Stimulated activated CD4-positive, alpha-beta T cell treated with anti-CD3 and anti-CD28 coated beads, Interleukin-4, amount 100 ng/mL, for 24 hours (primary cell): ENCODE measurements at places on chromosomes 11 and 22.

- DNase-seq, result no peak
Observed at GRCh38 chr11:76664578-76665061, 5.9 kb downstream of the LRRC32 start.

- DNase-seq, result no peak
Observed at GRCh38 chr22:33272871-33273270, 214.7 kb upstream of the SYN3 start.

DNA sequence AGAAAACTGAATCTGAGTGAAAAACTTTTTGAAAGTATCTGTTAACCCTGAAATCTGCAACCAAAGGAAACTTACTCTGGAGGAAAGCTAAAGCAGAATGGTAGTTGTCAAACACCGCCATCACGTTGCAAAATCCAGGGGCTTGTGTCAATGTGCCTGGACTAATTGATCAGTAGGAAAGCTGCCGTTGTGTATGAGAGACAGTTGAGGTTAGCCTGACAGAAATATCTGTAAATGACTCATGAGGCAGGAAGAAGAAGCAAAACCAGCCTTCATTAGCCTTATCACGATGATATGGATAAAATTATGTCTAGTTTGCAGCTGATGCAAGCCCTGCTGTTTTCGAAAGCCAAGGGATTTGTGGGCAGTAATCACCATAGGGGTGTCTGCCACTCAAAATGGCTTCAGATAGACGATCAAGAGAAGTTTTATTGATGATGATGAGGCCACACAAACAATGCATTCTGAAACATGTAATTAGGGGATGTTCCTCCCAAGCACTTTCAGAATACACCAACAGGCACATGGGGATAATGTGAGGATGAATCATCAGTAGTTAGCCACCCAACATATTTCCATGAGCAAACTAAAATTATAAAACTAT lies 8.9 kb downstream of the SCGB1A1 start:
- DNase-seq, result peak; percentile 39

DNA sequence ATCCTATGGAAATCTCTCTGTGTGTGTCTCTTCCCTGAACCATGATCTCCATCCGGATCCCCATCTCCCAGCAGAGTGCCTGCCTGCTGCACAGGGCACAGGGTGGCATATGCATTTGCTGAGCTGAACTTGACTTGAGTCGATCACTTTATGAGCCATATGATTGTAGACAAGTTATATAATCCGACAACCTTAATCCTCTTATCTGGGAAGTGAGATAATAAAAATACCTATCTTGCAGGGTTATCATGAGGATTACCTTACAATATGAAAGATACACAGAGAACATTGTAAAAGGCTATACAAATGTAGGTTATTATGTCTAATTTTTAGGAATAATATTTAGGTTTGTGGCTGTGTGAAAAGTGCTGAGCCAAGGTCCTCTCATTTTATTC lies 124.5 kb downstream of the ST3GAL4 start:
- no peak for DNase-seq

DNA sequence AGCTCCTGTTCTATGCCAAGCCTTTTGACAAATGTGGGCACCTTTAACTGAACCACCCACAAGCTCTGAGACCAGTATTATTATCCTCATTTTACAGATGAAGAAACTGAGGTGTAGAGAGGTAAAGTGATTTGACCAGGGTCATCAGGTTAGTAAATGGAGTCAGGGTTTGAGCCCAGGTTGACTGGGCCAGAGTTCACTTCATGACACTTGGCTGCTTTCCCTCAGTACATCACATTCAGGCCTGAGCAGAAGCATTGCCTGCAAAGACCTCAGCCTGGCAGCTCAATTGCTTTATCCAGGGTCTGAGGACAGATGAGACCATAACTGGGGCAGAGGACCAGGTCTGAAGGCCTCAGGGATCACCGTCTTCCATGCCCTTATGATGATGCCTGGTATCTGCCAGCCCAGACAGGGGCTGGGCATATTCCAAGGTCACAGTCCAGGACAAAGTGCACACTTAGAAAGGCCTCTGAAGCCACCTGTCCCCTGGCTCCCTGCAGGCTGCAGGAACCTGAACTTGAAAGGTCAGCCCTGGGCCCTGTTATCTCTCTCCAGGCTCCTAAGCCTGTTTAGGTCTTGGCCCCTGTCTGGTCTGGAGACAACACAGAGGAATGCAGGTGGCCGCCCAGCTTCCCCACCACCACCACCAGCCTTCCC lies 32.0 kb downstream of the POU2AF3 start:
- no peak for DNase-seq

DNA sequence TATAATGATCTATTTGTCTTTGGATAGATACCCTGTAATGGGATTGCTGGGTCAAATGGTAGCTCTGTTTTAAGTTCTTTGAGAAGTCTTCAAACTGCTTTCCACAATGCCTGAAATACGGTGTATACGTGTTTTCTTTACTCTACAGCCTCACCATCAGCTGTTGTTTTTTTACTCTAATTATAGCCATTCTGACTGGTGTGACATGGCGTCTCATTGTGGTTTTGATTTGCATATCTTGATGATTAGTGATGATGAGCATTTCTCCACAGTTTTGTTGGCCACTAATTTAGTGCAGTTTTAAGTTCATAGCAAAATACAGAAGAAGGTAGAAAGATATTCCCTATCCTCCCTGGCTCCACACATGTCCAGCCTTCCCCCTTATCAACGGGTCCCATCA lies 26.3 kb upstream of the VPREB1 start:
- no peak for DNase-seq

DNA sequence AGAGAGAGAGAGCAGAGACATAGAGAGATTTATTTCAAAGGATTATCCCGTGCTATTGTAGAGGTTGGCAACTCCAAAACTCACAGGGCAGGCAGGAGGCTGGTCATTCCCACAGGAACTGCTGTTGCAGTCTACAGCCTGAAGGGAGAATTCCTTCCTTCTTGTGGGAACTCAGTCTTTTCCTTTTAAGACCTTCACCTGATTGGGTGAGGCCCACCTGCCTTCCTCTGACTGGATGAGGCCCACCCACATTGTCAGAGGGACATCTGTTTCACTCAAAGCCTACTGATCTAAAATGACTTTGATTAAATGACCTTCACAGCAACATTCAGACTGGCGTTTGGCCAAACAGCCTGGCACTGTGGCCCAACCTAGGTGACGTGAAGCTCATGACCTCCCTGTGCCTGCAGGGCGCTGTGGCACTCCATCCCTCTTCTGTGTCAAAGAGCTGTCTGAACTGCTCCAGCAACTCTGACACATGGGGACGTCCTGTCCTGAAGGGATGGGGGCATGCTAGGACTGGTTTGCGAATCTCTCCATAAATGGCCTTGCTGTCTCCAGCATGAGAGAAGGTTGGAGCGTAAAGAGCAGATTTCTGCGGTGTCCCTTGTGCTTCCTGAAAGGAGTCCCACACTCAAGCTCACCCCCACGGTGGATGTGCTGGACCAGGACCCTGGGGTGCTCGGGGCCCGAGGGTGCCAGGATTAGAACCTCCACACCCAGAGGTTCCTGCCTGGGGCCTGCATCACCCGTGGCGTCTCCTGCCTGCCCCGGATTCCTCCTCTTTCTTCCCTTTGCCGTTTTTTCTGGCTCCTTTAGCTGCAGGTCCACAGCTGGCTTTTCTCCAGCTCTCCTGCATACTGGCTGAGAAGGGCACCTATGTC lies 20.7 kb downstream of the KRTAP5-5 start:
- no peak for DNase-seq

GRCh38 chr11:130426223-130426836 lies 2.1 kb downstream of the ADAMTS8 start:
- no peak for DNase-seq

DNA sequence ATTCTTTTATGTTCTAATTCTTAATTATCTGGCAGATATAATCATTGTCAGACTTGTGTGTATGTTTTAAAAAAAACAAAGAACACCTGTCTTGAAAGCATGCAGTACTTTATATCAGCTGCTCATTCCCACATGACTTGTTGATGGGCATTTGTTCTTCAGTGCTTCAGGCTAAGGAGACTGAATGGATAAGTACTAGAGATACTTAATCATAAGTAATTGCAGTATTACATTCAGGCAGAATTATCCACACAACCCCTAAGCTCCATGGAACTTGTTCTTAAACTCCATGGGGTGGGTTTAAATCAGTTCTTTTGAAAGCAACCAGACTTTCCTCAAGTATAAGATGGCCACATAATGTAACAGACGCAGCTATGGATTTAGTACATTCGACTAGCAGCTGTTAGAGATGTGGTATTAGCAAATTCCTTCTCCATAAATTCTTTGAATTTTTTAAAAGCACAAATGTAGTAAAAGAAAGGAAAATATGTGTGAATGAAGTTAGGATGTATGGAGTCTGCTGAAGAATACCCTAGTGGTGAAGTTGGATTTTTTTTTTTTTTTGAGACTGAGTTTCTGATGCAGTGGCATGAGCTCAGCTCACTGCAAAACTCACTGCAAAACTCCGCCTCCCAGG lies 3.0 kb downstream of the JAM3 start:
- DNase-seq, result no peak

- DNase-seq, result no peak
Observed at GRCh38 chr22:30335236-30335635, 8.5 kb upstream of the TBC1D10A start.

DNA sequence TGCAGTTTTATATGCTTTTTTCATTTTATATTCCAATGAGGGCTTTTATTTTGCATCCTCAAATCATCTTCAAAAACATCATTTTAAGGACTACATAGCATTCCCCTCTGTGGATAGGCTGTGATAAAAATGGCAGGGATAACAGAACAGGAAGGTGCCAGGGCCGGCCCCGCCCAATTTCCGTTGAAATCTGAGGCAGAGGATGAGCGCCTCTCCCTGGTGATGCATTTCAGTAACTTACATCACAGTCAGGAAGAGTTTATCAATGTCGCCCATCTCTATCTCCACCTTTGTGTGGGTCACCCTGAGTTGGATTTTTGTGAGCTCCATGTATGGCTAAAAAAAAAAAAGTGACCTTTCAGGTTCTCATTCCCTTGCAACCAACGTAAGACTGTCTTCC lies 201.6 kb downstream of the DSCAML1 start:
- no peak for DNase-seq

- DNase-seq, result no peak
Observed at GRCh38 chr11:123416566-123416965, 13.5 kb upstream of the GRAMD1B start.

- DNase-seq, result no peak
Observed at GRCh38 chr11:30868626-30869081, 282.5 kb upstream of the MPPED2 start.

DNA sequence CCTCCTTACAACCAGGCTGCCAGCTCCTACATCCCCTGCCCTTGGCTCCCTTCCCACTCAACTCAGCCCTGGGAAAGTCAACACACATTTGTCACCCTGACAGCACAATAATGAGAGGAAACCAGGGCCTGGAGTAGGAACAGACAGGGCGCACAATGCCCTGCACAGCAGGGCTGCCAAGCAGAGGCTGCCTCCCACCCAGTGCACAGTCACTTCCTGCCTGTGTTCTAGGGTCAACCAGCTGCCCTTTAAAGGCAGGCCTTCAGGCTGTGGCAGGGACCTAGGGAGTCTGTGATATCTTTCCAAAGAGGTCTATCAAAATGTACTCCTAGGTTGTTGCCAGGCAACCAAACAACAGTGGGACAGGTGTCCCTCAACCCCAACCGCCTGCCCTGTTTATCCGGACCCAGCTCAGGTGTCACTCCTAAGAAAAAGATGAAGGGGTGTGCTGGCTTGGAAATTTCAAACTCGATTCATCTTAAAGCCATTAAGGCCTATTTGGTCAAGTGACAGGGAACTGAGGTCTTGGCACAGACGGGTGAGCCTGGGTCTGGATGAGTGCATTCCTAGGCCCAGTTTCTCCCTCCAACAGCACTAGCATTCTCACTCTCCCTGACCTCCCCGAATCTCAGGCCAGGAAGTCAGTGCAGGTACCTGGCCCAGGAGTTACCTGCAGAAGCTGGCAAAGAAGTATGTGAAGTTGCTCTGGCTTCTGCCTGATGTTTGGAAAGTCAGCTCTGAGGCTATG lies 110.3 kb upstream of the PITPNB start:
- DNase-seq, result no peak

DNA sequence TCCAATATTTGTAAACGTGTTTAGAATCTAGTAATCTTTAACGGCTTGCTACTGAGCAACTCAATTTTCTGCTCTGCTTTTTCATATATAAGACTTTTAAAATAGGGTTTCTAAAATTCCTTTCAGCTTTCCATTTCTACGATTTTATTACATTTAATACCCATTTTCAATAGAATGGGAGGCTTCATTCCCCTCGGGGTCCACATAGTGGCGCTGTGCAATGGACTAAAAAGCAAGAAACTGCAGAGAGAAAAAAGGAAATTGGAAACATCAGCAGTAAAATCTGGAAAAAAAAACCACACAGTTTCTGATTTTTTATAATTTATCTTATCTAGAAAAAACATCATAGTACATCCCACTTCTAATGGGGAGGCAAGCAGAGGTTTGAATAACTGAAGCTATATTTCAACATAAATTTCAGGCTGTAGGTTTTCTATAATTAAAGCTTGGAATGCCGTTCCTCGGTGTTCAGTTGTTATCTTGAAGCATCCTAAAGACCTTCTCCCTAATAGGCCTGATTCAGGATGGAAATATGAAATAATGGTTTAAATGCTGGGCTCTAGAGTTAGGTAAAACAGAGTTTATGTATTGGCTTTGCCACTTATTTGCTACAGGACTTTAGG lies 18.7 kb upstream of the JHY start:
- peak; percentile 53 for DNase-seq

DNA sequence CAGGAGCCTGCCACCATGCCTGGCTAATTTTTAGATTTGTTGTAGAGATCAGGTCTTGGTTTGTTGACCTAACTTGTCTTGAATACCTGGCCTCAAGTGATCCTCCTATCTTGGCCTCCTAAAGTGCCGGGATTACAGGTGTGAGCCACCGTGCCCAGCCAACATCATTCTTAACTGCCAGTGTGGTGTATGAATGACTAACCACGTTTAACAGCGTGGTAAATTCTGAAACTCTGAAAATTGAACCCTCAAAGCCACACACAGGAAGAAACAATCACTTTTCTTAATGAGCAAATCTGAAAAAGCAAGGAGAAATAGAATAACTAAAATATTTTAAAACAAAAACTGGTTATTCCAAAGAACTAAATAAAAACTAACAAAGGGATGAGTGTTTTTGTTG lies 7.4 kb downstream of the TMEM9B start:
- DNase-seq, result no peak

DNA sequence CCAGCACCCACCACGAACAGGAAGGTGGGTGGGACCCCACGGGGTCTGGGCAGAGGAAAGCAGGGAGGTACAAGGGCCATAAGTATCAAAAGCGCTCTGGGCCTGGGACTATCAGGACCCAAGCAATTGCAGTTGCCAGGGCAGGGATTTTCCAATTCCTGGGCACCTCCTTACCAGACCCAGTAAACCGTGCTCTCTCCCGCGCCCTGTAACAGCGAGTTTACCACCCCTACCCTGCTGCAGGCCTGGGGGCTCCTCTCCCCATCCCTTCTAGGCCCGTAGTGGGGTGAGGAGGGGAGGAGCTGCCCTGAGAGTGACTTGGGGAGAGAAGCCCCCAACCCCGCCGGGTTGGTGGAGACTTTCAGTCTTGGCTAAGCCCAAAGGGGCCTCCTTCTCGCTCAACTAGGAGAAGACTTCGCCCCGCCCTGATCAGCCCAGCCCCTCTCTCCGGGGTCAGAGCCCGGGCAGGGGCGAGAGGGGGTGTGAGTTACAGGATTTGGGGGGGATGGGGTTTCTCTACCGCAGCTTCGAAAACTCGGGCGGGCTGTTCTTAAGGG lies 5.4 kb downstream of the PAX6 start:
- DNase-seq, result no peak
